ENCODE measurements at places on chromosomes 7 and 10.

- DNase-seq: no peak
Measured at GRCh38 chr7:116111475-116111874, 80.9 kb upstream of the TFEC start.

- no peak for DNase-seq
Measured at GRCh38 chr7:146665023-146665422, 548.4 kb downstream of the CNTNAP2 start.

- DNase-seq: no peak
Measured at GRCh38 chr7:116938678-116939077, 14.6 kb upstream of the ST7 start.

DNA sequence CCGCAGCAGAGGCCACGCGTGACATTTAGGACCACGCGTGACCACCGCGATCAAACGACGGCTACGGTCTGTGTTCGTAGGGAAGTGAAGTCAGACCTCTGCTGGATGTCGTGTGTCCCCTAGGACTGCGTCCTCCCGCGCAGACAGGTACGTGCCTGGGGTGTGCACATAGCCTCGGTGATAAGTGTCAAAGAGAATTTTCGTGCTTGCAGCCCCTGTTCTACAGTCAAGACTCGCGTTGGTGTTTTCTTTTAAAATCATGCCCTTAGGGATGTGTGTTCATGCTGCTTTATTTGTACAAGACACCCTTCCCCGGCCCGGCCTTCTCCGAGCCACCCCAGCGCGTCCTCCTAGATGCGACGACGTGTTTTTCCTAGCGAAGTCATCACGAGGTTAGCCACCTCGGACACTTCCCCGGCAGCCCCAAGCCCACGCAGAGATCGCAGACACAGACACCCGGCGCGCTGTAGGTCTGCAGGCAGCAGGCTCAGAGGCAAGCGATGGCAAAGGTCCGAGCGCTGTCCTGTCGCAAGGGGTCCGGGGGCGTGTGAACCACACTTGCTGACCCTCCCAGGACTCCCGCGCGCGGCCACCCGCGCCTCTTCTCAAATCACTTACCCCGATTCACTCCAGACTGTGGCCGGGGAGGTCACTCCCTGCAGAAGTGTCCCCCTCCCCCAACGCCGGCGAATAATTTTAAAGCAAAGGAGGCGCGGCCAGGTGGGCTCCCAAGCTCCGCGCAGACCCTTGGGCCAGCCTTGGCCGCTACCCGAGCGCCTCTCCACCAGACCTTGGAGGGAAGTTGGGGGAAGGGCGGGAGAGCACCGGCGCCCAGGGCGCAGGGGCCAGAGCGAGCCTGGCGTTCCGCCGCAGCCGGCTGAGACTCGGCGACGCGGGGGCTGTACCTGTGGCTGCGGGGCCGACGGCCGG, 552 bp downstream of the MKX start:
- DNase-seq: no peak
